Activated CD4-positive, alpha-beta T cell treated with anti-CD3 and anti-CD28 coated beads, Interleukin-2, amount 50 U/mL, for 16 hours (primary cell): ENCODE measurements at places on chromosomes 4 and X.
A peak's percentile ranks its signal among the peaks of the same experiment; 100 is the strongest.

DNA sequence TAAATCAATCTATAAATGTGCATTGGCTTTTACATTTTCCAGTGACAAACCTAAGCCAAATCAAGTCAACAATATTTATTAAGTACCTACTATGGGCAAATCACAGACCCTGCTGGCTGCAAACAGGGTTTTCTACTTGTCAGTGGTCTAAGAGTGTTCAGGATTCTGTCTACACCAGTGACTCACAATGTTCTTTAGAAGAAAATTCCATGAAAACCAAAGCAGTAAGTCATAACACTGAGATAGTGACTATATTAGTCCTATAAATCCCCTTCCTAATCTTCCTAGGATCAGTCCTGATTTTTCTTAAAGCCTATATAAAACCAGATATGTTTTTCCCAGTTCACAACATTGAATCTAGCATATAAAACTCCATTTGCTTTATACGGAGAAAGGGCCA is 69.7 kb downstream of the PPP3CA start:
- DNase-seq = no peak

DNA sequence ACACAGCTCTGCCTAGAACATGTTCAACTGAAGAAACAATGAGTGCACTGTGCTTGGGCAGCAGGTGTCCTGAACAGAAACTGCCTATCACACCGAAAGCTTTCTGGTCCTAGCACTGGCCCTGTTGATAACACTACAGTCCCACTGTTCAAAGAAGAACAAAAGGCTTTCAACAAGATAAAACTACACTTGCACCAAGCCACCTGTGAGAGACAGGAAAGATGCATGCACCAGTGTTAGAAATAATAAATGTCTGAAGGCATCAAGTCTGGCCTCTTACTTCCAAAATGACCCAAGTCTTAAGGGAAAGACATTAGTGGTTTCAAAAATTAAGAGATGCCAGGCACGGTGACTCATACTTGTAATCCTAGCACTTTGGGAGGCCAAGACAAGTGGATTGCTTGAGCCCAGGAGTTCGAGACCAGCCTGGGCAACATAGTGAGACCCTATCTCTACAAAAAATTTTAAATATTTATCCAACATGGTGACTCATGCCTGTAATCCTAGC is 68.7 kb downstream of the APBB2 start:
- DNase-seq = no peak

DNA sequence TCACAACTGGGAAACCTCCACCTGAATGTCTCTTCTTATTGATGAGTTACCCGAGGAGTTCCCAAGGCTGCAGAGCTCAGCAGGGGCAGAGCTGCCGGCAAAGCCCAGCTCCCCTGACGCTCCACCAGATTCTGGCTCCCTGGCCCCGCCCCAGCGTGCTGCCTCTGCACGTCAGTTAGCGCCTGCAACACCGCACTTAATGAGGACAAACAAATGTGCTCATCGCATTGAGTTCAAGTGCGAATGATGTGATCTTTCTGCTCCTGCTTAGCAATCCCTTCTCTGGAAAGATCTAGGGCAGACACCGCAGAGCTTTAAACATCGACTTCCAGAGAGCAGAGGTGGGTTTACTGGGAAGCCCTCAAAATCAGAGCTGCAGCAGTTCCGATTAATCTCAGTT is 55.5 kb upstream of the FBXW7 start:
- DNase-seq = no peak

DNA sequence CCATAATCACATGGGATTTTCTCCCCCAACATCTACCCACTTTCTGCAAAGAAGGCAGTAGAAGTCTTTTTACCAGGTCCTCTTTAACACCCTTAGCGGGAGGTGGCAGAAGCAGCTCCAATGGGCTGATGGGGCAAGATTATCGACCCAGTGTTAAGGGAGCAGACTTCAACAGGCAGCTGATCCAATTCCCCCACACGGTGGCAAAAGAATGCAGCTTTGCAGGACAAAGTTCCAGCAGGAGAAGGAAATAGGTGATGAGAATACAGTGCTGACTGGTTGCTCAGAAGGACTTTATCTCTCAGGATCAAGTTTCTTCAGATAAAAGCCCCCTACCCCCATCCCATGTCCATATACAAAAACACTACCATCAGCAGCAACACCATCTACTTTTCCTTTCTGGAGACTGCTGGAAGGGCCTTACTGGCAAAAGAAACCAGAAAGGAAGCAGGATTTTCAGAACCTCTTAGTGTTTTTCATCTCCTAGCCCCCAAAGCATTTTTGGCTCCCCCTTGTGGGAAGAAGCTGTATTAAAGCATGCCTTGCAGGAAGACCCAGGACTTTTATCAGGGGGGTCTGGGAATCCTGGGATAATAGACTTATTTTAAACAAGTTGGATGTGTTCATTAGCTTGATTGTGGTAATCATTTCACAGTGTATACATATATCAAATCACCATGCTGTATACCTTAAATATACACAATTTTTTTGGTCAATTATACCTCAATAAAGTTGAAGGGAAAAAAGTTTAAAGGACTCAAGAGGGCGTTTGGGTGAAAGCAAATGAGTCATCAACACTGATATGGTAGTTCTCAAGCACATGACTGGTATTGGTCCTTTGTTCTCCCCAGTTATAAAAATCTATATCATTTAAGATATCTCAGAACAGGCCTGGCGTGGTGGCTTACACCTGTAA is 146.4 kb downstream of the GPC3 start:
- peak; percentile 37 for DNase-seq

- no peak for DNase-seq
Observed at GRCh38 chr4:81148576-81148975, 66.4 kb downstream of the PRKG2 start.

DNA sequence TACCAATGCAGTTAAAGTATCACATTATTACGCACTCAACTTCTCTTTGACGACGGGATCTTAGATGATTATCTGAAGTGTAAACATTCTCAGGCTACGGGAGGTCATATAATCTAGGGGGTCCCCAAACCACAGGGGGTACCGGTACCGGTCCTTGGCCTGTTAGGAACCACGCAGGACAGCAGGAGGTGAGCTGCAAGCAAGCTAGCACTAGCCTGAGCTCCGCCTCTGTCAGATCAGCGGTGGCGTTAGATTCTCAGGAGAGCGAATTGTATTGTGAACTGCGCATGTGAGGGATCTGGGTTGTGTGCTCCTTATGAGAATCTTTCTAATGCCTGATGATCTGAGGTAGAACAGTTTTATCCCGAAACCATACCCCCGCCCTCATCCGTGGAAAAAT is 20.6 kb upstream of the PRR27 start:
- DNase-seq = no peak

DNA sequence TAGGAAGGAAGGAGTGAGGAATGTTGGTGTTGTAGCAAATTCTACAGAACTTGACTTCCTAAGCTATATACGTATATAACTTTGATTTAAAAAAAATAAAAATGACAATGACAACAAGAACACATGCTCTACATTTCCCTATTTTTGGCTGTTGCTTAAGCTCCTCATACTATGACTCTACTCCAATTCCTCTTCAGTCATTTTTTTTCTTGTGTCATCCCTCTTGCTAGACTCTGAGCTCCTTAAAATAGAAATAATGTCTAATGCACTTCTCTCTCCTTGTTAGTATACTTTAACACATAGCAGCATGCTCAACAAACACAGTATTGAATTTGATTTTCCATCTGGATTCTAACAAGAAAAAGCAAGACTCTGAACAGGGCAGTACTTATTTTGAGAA is 144.0 kb downstream of the HDX start:
- DNase-seq = no peak

DNA sequence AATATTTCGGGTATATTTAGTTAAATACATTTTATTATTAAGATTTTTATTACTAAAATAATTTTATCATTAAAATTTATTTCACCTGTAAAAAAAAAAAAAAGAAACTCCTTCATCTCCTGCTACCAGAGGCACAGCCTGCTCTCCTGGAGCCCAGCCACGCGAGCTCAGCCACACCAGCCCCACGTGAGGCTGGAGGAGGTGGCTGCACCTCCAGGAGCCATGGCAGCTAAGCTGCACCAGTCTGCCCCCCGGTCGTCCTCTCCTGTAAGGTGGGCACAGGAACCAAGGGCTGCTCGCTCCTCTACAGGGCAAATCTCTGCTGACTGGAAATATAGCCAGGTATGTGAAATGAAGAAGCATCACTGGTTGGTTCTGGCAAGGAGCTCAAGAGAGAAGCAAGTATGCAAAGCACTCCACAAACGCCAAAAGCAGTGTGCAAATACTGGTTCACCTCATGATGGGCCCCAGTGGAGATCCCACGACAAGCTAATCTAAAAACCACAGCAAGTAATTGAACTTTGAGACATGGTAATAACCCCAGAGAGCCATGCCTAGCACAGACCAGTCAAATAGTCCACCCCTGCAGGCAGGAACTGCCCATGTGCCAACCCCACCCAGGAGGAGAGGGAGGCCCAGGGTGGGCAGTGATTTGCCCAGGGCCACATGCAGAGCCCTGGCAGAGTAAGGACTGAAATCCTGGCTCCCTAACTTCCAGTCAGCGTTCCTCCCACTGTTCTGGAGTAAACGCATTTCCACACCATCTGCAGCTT is 90.1 kb downstream of the WFS1 start:
- no peak for DNase-seq

DNA sequence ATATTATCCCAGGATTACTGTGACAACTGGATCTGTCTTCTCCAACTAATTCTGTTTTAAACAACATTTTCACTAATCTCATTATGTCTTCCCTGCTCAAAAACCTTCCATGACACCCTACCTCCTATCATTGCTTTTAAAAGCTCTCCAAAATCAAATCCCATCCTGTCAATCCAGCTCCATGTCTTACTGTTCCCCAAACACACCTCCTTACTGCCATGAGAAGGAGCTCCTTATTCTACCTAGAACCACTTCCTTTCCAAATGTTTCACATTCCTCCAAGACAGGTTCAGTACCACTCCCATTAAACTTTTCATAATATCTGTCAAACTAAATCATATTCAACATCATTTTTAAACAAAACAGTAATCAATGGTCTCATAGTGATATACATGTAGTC is 66.9 kb upstream of the WDR17 start:
- DNase-seq = no peak

- no peak for DNase-seq
Observed at GRCh38 chr4:106766519-106766918, 269.6 kb downstream of the DKK2 start.

- peak; percentile 37 for DNase-seq
Observed at GRCh38 chrX:49276671-49277534, 7.3 kb downstream of the PPP1R3F start.

GRCh38 chr4:111283066-111283677 is 660.3 kb upstream of the PITX2 start:
- peak; percentile 59 for DNase-seq

- DNase-seq = no peak
Observed at GRCh38 chrX:134727363-134727762, 69.1 kb upstream of the PLAC1 start.

- no peak for DNase-seq
Observed at GRCh38 chrX:38561951-38562719, 793 bp downstream of the TSPAN7 start.

DNA sequence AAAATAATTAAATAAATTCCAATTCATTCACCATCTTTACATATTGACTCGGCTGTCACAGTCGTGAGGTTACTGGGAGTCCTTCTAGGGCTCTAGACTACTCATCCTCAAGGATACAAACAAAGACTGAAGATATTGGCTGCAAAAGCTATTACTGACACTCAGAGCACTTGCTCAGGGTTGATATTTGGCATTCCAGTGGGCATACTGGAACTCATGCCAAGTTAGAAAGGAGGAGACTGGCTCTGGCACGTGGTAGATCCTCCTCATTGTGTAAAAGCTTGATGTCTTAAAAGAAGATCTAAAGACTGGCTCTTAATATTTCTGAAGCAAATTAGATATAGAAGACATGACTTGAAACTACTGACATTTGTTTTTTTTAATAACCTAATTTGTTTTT is 172.7 kb downstream of the GPM6A start:
- no peak for DNase-seq

- DNase-seq = no peak
Observed at GRCh38 chr4:124931050-124931449, 218.5 kb upstream of the ANKRD50 start.

- peak; percentile 19 for DNase-seq
Observed at GRCh38 chr4:132123870-132124623, 1025.0 kb upstream of the PCDH10 start.

DNA sequence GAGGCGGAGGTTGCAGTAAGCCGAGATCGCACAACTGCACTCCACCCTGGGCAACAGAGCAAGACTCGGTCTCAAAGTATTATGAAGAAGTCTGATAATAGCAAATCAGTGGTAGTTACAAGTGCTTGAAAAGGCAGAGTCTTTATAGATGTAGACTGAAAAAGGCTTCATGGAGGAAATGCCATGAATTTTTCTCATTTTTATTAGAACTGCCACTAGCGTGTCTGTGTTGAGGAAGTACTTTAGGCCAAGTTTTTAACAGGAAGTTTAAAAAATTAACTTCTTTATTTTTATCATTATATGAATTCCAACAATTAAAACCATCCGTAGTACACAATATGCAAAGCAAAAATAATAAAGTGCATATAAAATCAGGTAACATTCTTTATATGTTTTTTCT is 32.8 kb upstream of the IL13RA1 start:
- no peak for DNase-seq

GRCh38 chr4:123158576-123158975 is 236.2 kb upstream of the NUDT6 start:
- DNase-seq = no peak

- DNase-seq = no peak
Observed at GRCh38 chr4:169295822-169296221, 25.1 kb upstream of the SH3RF1 start.

DNA sequence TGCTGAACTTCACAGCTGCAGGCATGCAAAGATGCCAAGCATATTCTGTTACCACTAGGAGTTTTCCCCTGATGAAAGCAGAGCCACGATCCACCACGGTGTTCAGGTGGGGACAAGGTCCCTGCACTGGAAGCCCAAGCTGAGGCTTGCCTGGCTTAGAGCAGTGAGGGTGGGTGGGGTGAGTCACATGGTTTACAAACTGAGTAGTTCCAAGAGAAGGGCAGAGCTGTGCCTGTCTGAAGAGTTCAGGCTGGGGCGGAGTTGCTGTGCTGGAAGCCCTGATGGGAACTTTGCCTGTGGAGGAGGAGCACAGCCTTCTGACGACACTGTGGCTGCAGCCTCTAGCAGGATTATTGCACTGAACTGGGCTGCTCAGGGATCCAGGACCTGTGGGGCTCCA is 45.5 kb downstream of the FAM9B start:
- DNase-seq = no peak

- peak; percentile 86 for DNase-seq
Observed at GRCh38 chrX:72349190-72349589, 43.5 kb upstream of the CITED1 start.

DNA sequence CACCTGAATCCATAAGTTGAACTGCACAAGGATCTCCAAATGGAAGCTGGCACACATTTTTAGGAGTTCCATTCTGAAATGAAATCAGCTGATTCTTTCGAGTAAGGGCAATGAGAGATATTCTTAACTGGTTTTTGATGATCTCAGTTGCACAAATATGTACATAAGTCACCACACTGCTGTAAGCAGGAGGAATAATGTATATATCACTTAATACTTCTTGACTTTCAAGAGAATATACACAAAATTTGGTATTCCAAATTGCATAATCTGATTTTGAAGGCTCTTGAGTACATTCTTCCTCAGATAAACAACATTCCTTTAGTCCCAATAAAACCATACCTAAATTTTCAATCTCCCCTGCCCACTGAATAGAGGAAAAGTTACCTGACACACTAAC is 8.2 kb downstream of the FANCB start:
- DNase-seq = no peak

GRCh38 chrX:1720836-1721235 is 106.0 kb downstream of the ASMT start:
- no peak for DNase-seq

GRCh38 chr4:164807611-164808010 is 53.7 kb downstream of the SMIM31 start:
- no peak for DNase-seq

- no peak for DNase-seq
Observed at GRCh38 chrX:122422547-122422946, 761.5 kb upstream of the GRIA3 start.
